HEK293T (cell line): ENCODE measurements at places on chromosomes 11 and 22.
A peak's percentile ranks its signal among the peaks of the same experiment; 100 is the strongest.

DNA sequence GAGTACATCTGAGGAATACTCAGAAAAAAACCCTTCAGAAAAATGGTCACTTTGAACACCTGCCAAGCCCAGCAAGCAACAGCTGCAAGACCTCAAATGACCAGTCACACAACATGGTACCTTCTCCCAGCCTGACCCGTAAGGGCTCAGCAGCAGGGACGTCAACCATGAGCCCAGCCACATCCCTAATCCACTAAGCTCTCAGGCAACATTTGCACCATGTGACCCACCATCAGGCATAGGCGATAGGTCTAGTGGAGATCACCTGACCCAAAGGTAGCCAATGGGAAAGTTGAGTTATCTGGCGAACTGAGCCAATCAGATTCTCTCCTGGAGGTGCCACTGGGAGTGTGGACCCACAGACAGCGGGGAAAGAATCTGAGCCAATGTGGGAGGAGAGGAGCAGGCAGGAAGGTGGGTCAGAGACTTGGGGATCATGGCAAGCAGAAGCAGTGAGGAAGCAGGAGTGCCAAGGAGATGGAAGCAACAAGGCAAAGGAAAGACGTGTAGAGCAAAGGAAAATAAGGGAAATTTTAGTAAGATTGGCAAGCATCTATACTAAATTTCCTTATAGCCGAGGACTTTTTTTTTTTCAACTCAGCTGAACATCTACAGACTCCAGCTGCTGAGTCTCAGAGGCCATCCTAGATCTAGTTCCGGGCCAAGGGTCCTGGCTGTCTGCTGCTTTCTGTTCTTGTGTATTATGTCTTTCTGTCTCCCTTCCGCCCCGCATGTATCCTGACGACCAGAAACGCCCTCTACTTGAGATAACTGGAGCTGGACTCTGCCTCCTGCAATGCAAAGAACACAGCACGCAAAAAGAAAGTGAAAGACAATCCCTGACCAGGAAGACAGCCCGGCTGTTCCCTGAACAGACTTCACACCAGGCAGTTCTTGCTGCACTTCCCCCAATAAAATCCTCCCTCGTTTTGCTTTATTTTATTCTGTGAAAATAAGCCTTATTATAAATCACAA lies 11.0 kb upstream of the PLAAT2 start:
- no peak for DNase-seq

DNA sequence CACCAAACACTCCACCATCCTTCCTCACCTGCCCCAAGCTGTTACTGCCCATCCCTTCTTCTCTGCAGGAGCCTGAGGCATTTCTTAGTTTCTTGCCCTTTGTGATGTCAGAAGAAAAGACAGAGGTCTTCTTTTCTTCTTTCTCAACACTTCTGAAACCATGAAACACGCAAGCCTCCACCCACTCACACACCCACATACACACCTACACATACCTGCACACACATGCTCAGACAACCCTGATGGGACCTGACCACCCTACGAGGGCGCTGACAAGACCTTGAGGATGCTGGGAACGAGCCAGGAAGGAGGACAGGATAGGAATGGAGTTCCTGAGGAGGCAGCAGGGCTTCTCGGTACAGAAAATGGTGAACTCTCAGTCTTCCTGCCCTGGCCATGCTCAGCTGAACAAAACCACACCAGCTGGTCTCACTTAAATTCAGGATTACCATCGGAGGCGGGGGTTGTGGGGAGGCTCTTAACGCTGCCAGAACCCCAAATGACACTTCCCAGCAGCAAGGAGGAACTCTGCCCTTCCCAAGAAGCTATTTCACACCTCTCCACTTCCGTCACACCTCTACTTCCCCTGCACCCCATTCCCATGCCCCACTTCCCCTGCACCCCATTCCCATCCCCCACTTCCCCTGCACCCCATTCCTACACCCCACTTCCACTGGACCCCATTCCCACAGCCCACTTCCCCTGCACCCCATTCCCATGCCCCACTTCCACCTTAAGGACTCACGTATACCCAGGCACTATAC lies 41.0 kb downstream of the CSF2RB start:
- DNase-seq: no peak

DNA sequence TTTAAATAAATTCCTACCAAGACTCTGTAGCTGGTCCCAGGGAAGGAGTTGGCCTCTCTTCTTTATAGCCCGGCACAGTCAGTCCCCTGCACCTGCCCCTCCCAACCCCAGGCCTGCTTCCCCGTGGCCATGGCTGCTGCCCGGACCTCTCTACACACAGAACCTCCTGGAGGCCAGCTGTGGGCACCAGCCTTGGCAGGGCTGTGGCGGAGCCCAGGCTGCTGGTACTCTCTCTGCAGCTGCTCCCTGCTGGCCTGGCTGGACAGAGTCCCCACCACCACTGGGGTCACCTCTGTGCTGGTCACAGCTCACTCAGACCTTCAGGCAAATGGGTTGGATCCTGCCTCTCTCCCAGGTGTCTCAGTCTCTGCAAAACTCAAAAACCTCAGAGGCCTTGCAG lies 69.3 kb downstream of the LRP5 start:
- DNase-seq: no peak

DNA sequence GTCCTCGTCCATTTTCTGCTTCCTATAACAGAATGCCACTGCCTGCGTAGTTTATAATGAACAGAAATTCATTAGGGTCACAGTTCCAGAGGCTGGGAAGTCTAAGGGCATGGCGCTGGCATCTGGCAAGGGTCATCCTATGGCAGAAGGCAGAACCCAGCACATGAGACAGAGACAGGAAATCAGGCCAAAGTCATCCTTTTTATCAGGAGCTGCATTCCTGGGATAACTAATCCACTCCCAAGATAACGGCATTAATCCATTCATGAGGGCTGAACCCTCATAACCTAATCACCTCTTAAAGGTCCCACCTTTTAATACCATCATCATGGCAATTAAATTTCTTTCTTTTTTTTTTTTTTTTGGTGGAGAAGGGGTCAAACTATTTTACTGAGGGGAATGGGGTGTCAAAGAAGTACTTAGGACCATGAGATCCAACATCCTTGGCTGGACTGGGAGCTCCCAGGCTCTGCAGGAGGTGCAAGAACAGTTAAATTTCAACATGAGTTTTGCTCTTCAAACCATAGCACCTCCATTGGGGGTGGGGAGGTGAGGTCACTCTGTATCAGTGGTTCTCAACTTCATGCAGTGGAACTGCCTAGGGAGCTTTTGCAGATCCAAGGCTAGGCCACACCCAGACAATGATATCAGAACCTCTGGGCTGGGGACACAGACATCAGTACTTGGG lies 4.4 kb downstream of the TMEM109 start:
- DNase-seq: no peak

- DNase-seq: no peak
These were observed 43.0 kb upstream of the PDGFD start for GRCh38 chr11:104206936-104207335.

DNA sequence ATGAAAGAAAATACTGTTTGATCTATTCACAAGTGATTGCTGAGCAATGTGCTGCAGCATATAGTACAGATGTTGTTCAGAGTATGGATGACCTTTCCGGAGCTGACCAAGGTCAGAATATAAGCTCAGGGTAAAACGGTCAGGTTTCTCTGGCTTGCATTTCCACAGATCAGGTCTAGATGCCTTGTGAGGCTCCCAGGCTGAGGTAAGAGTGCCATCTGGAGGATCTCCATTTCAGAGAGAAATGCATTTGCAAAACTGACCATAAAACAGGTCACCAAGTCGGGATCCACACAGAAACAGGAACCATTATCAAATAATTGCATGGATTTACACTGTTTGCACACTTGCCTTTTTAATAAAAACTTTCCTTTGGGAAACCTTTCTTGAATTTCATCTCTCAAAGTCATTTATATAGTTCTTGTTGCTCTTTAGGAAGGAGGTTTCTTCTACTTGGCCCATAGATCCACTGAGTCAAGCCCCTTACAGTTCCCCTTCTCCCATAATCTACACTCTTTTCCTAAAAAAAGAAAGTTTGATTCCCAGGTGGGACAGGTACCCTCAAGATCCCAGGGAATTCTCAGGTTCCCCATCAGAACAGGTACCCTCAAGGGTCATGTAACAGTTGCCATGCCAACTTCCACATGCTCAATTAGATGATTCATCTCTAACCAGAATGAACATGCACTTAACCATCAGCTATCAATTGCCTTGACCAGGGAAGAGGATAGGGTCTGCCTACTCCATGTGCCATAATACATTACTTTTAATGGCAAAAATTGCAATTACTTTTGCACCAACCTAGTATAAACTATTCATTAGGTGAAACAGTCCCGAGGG lies 25.0 kb upstream of the TMPRSS5 start:
- peak; percentile 49 for DNase-seq

DNA sequence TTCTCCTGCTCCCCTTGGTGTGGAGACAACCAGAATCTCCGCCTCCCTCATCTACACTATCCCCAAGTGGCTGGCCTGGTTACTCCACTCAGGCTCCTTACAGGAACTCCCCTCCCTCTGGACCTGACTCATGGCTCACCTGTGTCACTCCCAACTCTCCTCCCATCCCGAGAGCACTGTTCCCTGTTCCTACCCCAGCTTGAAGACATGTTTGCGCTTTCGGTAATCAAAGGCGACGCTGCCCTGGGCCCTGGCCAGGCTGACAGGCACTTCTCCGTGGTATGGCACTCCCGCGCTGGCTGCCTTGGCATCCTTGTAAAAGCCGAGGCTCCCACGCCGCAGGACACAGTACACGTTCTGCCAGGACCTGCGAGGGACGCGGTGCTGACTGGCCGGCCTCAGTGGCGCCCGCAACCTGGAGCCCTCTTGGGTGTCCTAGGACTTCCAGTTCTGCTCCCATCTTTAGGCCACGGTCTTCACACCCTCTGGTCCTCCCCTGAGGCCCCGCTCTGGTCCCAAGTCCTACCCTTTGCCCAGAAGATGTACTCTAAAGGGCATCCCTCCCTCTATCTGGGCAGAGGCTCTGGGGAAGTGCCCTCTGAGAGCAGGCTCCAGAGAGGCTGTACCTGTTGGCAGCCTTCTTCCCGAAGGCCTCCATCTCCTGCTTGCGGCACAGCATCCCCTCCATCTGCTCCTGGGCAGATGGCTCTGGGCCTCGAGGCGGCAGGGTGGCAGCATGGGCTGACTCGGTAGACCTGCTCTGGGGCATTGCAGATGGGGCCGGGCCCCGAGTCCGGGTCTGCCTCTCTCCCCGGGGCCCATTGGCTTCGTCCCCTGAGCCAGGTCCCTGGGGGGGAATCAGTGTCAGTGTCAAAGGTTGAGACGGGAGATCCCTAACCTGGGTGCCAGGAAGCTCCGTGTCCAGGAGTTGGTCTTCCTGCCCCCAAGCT lies 9.4 kb upstream of the RBM4B start:
- no peak for DNase-seq

DNA sequence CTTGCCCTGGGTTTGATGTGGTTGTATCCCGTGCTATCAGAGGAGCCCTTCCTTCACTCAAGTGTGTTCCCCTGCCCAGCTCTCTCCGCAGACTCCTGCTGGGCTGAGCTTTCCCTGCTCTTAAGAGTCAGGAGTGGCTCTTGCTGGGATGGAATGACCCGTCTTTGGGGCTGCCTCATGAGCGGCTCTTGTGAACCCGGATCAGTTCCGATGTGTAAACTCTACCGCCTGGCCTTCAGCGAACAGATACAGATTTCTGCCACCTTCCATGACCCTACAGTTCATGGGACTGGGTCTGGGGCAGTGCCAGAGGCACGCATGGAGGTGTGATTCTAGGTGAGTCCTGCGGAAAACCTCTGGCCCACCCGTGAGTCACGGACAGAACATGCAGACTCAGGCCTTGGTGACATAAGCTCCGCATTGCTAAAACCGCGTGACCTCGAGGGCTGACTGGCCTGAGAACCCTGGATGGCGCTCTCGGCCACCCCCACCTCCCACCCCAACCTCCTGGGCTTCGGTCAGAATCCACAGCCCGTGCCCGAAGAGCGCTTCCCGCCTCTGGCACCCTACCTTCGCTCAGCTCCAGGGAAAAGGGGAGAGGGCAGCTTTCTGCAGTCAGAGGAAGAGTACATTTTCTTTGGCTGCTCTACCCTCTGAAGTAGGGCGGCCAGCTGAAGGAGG lies 1.3 kb upstream of the ZBTB16 start:
- no peak for DNase-seq
